Omental fat pad (tissue), 4 donors: ENCODE measurements at places on chromosomes 2 and 18.

DNA sequence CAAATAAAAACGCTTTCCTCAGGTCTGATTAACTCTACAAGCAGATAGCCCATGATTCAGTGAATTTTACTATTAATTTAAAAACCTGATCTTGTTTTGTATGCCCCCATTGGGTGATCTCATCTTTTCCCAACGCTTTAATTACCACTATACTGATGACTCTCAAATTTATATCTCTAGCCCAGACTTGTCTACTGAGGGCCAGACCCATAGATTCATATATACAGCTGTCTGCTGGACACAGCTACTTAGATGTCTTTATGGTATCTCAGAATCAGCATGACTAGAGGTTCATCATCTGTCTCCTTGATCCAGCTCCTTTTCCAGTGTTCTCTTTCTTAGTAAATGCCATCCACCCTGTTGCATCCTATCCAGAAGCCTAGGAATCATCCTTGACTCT, 33.8 kb downstream of the TAF1B start:
- no peak for DNase-seq

GRCh38 chr18:361941-362310, 94.1 kb upstream of the THOC1 start:
- no peak for DNase-seq

DNA sequence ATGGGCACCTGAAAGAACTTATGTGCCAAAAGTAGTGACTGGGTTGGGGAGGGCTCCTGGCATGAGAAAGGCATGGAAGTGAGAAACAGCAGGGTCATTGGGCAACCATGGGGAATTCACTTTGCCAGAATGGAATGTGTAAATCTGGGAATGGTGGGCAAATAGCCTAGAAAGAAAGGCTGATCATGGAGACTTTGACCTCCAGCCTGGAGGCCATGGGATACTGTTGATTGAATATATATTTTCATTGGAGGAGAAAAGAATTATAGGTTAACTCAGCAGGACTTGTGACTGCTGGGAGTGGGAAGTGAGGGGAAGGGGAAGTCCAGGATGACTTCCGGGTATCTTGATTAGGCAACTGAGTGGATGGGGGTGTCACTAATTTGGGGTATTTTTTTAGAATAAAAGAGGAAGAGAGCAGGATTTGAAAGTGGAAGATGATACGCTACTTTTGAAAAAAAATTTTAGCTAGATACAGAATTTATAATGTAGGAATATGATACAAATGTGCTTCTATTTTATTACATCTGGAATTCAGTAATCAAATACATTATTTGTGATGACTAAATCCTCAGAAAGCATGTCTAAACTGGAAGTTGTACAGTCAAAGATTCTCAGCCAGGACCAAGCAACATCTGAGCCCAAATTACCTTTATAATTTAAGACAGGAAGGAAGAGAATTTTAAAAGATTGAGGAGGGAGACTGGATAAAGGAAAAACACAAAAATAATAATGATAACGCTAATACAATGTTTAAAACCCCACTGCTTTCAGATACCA, 116.2 kb downstream of the GATA6 start:
- no peak for DNase-seq

DNA sequence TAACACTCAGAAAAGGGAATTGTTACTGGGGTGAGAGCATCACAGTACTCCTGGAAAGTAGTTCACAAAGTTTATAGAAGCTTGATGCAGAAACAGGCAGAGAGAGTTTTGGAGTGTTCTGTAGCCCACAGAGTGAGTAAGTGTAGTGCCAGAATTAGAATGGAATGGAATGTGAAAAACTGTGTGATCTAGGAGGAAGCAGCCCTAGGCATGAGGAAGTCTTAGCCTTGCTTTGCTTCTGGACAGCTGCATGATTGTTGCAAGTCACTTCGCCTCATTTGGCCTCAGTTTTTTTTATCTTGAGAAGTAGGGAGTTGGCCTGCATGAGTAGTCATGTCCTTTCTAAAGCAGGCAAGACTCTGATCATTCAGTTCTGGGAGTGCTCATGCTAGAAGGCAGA, 10.9 kb downstream of the SERPINB12 start:
- no peak for DNase-seq

GRCh38 chr2:52498077-52498750, 1269.4 kb upstream of the CHAC2 start:
- DNase-seq = no peak

- DNase-seq = no peak
Measured at GRCh38 chr2:187654535-187654934, 100.3 kb upstream of the TFPI start.

DNA sequence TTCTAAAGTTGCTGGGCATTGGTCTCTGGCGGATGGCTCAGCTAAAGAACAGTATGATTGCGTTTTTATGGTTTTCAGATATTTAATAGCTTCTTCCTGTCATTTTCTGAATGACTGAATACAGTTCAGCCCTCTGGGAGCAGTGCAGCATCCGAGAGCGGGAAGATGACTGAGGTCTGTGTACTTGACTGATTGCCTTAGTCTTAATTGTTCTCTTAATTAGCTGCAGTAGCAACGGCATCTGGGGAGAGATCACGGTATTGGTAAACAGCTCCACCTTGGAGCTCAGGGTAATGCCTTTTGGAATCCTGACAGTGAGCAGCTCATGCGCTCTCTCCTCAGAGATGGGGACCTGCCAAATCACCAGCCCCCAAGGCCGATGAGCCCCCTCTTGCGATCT, 481.4 kb upstream of the SPRED2 start:
- no peak for DNase-seq

DNA sequence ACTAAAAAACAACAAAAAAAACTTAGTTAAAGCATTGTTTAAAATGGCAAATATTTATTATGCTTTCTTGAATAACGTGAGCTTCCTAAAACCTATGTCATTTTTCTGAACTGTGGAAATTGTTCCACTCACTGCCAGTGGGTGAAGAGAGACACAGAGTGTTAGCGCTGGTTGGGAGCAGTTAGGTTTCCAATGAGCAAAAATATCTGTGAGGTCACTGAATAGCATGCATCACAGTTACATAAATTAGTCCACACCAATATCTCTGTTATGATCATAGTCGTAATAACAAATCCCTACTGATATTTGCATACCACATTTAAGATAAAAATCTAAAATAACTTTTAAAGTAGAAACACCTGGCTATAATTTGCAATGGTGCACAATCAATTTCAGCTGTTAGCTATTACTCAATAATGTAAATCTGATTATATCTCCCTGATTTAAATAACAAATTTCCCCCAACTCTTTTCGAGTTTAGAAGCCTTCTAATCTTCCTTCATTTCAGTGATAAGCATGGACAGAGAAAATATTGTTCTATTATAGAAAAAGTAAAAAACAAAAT, 1094.0 kb upstream of the KLHL29 start:
- DNase-seq = no peak

- no peak for DNase-seq
Measured at GRCh38 chr2:240877460-240878340, 9.1 kb downstream of the AGXT start.

- no peak for DNase-seq
Measured at GRCh38 chr2:111900859-111901258, 2.5 kb downstream of the MERTK start.

DNA sequence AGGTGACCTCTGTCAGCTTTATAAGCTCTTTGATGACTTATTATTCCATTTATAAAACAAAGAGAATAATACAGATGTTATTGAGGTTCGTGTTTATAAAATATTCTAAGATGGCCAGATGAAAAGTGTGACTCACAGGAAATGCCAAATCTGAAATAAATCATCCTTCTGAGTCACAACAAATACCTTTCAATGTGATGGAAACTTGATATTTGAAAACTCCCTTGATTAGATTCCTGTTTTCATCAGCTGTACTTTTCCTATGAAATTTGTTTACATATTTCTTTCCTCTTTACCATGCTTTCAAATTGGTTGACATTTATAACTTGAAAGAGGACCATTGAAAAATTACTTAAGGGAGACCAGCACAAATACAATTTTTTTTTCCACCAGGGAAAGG, 30.6 kb upstream of the PPP1R1C start:
- DNase-seq = no peak

GRCh38 chr2:119786295-119786694, 26.6 kb downstream of the PTPN4 start:
- no peak for DNase-seq

DNA sequence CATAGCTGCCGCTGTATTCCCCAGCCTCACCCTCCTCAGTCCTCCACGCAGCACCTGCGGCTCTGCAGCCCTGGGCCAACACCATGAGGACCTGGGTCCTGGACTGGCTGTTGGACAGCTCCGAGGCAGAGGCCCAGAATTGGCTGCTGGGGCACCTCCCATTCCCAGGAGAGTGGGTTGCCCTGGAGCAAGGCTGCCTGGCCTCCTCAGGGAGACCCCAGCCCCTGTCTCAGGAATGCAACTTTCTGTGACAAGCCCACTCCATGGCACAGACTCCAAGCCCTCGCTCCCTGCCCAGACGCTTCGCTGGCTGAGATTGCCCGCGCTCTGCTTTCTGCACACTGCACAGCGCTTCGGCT, 33.0 kb downstream of the CYP26B1 start:
- no peak for DNase-seq

DNA sequence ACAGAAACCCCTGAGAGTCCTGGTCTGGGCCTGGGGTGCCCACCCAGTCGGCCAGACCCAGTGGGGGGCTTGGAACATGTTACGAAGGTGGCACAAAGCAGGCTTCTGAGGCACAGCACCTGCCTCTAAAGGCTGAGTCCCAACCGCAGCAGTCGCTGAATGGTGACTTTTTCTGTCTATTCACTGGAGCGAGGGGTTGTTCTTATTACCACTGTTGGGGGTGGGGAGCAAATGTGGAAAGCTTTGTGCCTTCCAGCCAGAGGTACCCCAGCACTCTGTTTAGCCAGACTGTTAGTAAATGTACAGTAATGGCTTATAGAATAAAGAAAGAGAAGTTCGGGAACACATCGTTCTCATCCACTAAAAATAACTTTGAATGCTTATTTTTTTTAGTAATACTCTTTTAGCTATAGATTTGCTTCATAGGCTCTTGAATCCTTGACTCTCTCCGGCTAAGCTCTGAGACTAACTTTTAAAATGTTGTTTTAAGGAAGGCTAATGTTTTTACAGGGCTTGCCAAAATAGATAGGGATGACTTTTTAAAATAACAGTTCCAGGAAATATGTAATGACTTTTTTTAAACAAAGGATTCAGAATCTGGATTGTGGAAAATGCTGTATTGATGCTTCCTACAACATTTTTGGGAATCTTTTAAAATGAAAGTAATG, 23.4 kb upstream of the PTPN2 start:
- DNase-seq = no peak

- DNase-seq = no peak
Measured at GRCh38 chr18:13989199-13989598, 73.9 kb upstream of the MC2R start.

- DNase-seq = no peak
Measured at GRCh38 chr2:217482056-217482710, 520.6 kb downstream of the TNS1 start.

- no peak for DNase-seq
Measured at GRCh38 chr2:70084973-70085710, 2.1 kb upstream of the PCBP1 start.

GRCh38 chr2:200330351-200331060, 24.0 kb downstream of the SPATS2L start:
- DNase-seq = no peak

DNA sequence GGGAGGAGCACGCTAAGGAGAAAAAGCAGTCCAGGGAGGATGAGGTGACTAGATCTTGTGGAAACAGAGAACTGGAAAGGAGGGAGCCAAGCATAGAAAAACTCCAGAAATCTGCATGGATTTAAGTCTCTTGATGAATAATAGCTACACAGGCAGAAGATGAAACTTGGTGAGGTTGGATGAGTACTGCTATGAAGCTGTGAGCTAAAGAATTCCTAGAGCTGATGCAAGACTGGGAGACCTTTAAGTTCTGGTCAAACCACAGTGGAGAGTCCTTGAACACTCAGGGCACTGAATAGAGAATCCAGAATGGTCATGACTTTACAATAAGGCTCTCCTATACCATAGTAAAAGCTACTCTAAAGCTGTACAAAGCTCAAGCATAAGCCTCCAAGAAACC, 18.4 kb upstream of the PIEZO2 start:
- DNase-seq = no peak

GRCh38 chr2:136067459-136067858, 50.5 kb downstream of the CXCR4 start:
- no peak for DNase-seq

DNA sequence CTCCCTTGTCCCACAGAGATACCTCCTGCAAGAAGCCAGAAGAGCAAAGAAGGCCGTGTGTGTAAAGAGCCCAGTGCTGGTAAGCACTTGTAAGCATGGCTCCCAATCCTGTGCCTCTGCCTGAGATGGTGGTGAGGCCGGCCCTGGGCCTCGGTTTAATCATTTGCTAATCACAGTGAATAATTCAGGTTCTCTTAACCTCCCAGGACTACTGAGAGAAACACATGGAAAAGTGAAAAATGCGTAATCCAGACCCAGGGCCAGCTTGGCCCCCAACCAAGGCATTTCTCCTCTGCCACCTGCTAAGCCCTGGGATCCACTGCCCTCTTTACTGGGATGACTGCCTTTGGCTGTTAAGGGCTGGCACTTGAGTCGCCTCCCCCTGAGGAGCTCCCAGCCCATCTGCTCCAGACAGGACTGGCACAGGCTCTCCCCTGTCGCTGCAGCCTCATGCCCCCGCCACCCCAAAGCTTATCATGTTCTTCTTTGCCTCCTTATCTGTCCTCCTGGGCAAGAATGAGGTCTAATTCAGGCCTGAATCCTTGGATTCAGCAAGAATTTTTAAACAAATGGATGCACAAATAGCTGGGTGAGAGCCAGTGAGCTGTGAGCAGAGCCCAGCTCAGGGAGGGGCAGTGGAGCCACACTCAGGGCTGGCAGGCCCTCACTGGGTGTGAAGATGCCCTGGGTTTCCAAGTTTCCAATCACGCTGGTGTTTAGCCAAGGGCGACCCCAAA, 193.9 kb upstream of the HS6ST1 start:
- no peak for DNase-seq

GRCh38 chr18:55998071-55998522, 410.1 kb upstream of the TCF4 start:
- no peak for DNase-seq
